ENCODE measurements at places on chromosomes 1 and 21. TPM values are rescaled to one million over a fixed set of nuclear protein-coding genes. Genes with fewer than 3 reads are reported as not detected.
A peak's percentile ranks its signal among the peaks of the same experiment; 100 is the strongest.

GRCh38 chr1:23817633-23818032, 7.6 kb downstream of the HMGCL start:
- H3K27ac ChIP-seq = no peak overlapping the region
- no peaks in the 10 kb centered on the region for H3K36me3 ChIP-seq

The ARHGEF16 gene
- total RNA-seq = not detected

The PRR9 gene
- not detected for total RNA-seq

GRCh38 chr1:185585770-185586169, 148.4 kb upstream of the HMCN1 start:
- no peaks in the 10 kb centered on the region for H3K36me3 ChIP-seq
- H3K27me3 ChIP-seq = no peaks in the 10 kb centered on the region
- H3K27ac ChIP-seq = no peak overlapping the region
- DNase-seq = no peak
- H3K4me3 ChIP-seq = no peak overlapping the region

- H3K27ac ChIP-seq = no peak overlapping the region
- no peak overlapping the region for H3K4me3 ChIP-seq
- no peaks in the 10 kb centered on the region for H3K27me3 ChIP-seq
- DNase-seq = no peak
- no peaks in the 10 kb centered on the region for H3K36me3 ChIP-seq
Observed at GRCh38 chr1:102435483-102435882, 438.8 kb upstream of the OLFM3 start.

DNA sequence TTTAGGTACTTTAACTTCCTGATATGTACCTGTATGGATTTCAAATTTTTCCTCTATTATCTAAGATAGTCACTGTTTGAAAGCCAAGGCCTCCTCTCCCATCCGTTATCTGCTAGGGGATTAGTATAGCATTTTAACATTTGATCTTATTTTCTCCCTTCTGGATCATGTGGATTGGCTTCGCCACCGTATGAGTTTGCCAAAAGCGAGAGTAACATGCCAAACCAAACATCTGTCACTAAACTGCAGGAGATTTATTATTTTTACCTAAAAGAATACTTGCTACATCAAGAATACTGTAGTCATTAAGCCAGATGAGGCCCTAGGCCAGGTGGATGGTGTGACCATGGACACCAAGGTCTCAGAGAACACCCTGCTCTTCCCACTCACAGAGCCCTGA, 28.5 kb upstream of the EEIG2 start:
- no peaks in the 10 kb centered on the region for H3K36me3 ChIP-seq
- no peaks in the 10 kb centered on the region for H3K4me1 ChIP-seq
- H3K4me3 ChIP-seq = no peak overlapping the region
- no peak for DNase-seq
- H3K27ac ChIP-seq = no peak overlapping the region

DNA sequence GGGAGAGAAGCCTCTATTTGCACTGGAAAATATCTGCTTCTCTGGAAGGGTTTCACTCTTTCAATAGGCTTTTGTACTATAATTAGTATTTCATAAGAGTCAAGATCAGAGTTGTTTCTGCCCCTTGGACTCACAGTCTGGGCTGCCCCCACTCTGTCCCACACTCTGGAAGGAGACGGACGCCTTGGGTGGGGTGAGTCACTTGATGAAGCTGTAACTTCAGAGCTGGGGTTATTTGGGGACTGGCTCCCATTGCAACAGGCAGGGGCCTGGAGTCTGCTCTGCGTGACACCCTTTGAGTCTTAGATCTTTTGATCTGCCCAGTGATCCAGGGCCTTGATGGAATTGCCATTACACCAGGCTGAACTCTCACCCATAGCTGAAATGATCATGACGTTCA, 4.0 kb upstream of the KCNA10 start:
- no peak overlapping the region for H3K27ac ChIP-seq
- no peaks in the 10 kb centered on the region for H3K27me3 ChIP-seq
- DNase-seq = no peak
- H3K4me3 ChIP-seq = no peak overlapping the region

DNA sequence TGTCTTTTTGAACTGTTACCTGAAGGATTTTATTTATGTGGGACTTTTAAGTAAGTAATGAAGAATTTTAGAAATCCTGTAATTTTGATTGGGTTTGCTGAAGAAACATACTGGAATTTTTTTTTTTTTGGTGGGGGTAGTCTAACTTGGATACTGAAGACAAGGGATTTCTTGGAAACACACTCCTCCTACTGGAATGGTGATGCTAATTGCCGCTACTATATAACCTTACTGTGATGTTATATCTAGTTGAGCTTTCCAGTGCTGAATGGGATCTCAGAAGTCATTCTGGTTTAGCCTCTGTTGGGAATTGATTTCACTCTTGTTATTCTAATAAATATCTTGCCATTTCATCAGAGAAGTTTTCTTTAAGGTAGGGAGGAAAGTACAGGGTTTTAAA, 8.4 kb downstream of the PPP2R5A start:
- no peaks in the 10 kb centered on the region for H3K4me1 ChIP-seq
- no peaks in the 10 kb centered on the region for H3K27me3 ChIP-seq
- H3K27ac ChIP-seq = no peak overlapping the region
- no peak for DNase-seq

- no peak for DNase-seq
- no peaks in the 10 kb centered on the region for H3K36me3 ChIP-seq
- H3K27me3 ChIP-seq = no peaks in the 10 kb centered on the region
- no peak overlapping the region for H3K27ac ChIP-seq
- H3K4me3 ChIP-seq = no peak overlapping the region
Observed at GRCh38 chr1:50604580-50604979, 181.3 kb upstream of the DMRTA2 start.

DNA sequence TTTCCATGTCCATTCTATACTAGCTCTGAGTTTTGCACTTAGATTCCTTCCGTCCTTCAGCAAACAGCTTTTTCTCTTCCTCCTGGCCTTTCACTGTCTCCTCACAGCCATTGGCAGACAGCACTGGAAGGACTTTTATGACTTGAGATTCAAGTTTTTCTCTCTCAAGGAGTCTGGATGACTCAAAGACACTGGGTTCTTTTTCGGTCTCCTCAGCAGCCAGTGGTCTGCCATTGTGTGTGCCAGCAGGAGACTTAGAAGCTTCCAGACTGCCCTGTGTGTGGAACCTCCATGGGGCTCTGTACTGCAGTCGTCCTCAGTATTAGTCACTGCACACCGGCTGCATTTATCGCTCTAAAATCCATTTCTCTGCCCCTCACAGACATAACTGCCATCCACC, 30.5 kb downstream of the NTNG1 start:
- H3K4me3 ChIP-seq = no peak overlapping the region
- no peak for DNase-seq
- no peaks in the 10 kb centered on the region for H3K27me3 ChIP-seq
- no peaks in the 10 kb centered on the region for H3K36me3 ChIP-seq
- H3K4me1 ChIP-seq = no peaks in the 10 kb centered on the region

GRCh38 chr1:167373398-167373797, 144.9 kb downstream of the CD247 start:
- H3K36me3 ChIP-seq = no peaks in the 10 kb centered on the region
- H3K4me1 ChIP-seq = no peaks in the 10 kb centered on the region
- no peak overlapping the region for H3K4me3 ChIP-seq

GRCh38 chr1:25881266-25881665, 5.8 kb upstream of the PAQR7 start:
- H3K36me3 ChIP-seq = no peaks in the 10 kb centered on the region
- no peak for DNase-seq
- no peaks in the 10 kb centered on the region for H3K27me3 ChIP-seq
- no peak overlapping the region for H3K4me3 ChIP-seq
- H3K4me1 ChIP-seq = no peaks in the 10 kb centered on the region

GRCh38 chr1:222084996-222085395, 343.1 kb upstream of the DUSP10 start:
- no peaks in the 10 kb centered on the region for H3K4me1 ChIP-seq
- no peak overlapping the region for H3K27ac ChIP-seq
- no peaks in the 10 kb centered on the region for H3K36me3 ChIP-seq
- H3K27me3 ChIP-seq = no peaks in the 10 kb centered on the region
- DNase-seq = no peak

- H3K4me3 ChIP-seq = no peak overlapping the region
- H3K36me3 ChIP-seq = no peaks in the 10 kb centered on the region
- no peak overlapping the region for H3K27ac ChIP-seq
Observed at GRCh38 chr1:163820226-163820625, 498.5 kb downstream of the NUF2 start.

The GBP7 gene
- total RNA-seq = not detected

- H3K27me3 ChIP-seq = no peaks in the 10 kb centered on the region
- H3K36me3 ChIP-seq = no peaks in the 10 kb centered on the region
- no peak overlapping the region for H3K4me3 ChIP-seq
- no peak for DNase-seq
Observed at GRCh38 chr1:245108246-245108645, 46.5 kb upstream of the KIF26B start.

GRCh38 chr1:25898223-25899015, 7.8 kb downstream of the STMN1 start:
- no peak for DNase-seq
- H3K27ac ChIP-seq = no peak overlapping the region
- no peak overlapping the region for H3K4me3 ChIP-seq
- no peaks in the 10 kb centered on the region for H3K4me1 ChIP-seq
- H3K27me3 ChIP-seq = no peaks in the 10 kb centered on the region
- H3K36me3 ChIP-seq = no peaks in the 10 kb centered on the region

DNA sequence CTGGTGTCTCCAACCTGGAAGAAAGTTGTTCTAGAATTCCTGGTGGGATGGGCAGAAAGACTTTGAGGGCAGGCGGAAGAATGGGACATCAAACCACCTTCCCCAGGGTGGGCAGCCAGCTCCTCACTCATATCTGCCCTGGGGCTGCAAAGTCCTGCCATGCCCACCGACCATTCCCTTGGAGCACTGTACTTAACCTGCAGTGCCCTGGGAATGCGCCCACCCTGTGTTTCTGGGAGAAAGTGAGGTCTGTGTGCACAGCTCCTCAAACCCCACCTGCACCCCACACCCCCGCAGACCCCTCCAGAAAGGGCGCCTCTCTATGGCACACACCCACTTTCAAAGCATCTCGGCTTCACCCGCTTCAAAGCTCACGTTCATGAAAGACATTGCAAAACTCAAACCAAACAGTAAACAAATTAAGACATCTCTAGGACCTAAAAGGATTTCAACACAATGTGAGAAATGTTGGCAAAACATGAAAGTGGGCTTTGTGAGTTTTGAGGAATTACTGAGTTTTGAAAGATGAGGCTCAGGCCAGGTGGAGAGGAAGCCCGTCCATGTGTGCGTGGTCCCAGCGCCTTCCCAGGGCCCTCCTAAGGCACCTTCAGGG, 25.1 kb downstream of the KRTAP10-1 start:
- H3K4me1 ChIP-seq = no peaks in the 10 kb centered on the region
- DNase-seq = no peak
- no peaks in the 10 kb centered on the region for H3K36me3 ChIP-seq
- H3K27me3 ChIP-seq = no peaks in the 10 kb centered on the region
- H3K27ac ChIP-seq = no peak overlapping the region

- H3K27me3 ChIP-seq = no peaks in the 10 kb centered on the region
- peak overlapping the region; percentile 91 for H3K4me3 ChIP-seq
- peak overlapping the region; percentile 97 for H3K27ac ChIP-seq
- H3K36me3 ChIP-seq = no peaks in the 10 kb centered on the region
Observed at GRCh38 chr1:44802306-44803061, 2.3 kb downstream of the PLK3 start.
